ENCODE measurements at places on chromosomes 11 and 22.

- no peak for DNase-seq
These were observed 83.8 kb upstream of the KCNQ1OT1 start for GRCh38 chr11:2783536-2784082.

DNA sequence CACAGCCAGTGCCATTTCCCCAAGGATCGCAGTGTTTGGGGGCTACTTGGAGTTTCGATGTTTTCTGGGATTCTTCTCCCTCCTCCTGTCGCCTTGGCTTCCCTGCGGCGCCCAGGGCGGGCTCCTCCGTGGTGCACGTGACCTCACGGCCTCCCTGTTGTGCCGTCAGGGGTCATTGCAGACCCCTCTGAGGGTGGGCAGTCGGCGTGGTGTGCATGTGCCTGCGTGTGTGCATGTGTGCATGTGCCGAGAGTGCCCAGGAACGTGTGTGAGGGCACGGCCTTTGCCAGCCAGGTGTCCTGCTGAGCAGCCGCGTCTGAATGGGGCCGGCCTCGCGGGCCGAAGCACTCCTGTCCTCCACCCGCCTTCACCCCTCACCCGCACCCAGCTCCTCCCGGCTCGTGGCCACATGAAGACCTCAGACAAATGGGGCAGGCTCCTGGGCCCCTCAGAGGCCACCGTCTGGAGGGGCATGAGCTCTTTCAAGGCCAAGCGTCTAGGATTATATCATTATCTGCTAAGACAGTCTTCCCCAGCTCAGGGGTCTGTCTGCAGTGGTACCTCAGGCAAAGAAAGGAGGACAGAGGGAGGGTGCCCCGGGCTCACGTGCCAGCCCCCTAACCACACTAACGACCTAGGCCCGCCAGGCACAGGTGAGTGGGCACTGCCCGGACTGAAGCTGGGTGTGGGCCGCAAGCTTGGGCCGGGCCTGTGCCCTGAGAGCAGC is 9.4 kb upstream of the MRPL23 start:
- DNase-seq, result no peak

DNA sequence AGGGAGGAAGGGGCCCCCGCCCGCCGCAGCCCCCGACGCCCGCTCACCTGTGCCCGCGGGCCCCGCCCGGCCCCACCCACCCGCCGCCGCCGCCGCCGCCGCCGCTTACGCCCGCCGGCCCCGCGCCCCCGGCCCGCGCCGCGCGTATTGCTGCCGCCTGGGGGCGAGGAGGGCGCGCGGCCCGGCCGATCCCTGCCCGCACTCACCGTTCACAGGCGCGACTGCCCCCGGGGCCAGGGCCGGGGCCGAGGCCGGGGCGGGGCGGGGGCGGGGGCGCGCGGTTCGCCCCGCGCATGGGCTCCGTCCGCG is 212 bp downstream of the HRAS start:
- DNase-seq, result no peak

GRCh38 chr11:85602526-85603213 is 24.5 kb downstream of the DLG2 start:
- DNase-seq, result no peak
